ENCODE measurements at places on chromosomes 5 and 9.

- DNase-seq = no peak
Measured at GRCh38 chr5:135700731-135701130, 121.9 kb upstream of the CXCL14 start.

GRCh38 chr5:71974622-71975021 lies 132.7 kb upstream of the MAP1B start:
- DNase-seq = no peak

- no peak for DNase-seq
Measured at GRCh38 chr5:115949096-115949495, 13.2 kb upstream of the LVRN start.

DNA sequence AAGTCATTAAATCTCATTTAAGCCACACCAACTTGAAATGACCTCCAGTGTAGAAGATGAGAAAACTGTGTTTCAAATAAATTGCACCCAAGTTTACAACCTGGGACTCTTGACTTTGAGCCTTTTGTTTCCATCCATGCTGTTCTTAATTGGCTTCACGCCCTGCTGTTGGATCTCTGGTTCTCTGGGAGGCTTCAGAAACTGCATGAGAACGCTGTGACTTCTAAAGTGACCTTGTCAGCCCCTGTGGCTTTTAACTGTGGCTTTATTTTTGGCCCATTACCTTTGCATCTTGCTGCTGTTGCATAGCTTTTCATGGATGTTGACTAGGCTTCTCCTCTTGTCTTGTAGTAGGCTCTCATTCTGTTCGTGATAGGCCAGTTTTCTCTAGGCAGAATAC lies 29.3 kb downstream of the TNFAIP8 start:
- no peak for DNase-seq

- DNase-seq = no peak
Measured at GRCh38 chr9:673264-673965, 168.1 kb upstream of the DMRT1 start.

DNA sequence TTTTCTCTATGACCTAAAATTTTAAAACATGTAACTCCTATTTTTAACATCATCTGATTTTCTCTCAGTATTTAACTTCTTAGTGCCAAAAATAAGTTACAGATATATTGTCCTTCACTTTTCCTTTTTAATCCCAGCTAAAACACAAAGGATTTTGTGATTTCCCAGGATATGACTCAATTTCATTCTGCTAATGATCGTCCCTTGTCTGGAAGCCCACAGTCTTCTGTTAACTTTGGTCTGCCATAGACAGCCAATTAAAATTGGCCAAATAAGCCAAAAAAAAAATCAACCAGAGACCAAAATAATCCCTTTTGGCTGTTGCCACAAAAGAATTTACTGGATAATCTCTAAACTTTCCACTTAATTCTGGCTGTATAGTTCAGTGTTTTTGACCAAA lies 124.5 kb upstream of the FST start:
- DNase-seq = no peak

DNA sequence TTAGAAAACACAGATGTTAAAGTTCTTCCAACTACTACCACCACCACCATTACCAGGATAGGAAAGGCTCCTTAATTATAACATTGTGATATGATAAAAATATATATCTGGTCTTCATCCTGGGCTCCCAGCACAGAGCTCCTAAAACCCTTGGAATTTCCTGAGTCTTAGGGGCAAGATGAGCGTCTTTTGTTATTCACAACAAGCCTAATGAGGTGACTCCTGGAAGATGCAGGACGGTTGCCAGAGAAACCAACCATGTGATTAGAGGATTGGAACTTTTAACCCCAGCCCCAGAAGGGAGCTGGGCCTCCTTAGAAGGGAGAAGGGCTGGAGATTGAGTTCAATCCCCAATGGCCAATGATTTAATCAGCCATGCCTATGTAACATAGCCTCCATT lies 148.0 kb upstream of the ADRA1B start:
- no peak for DNase-seq

- DNase-seq = no peak
Measured at GRCh38 chr9:113996531-113997001, 81.5 kb downstream of the AMBP start.

GRCh38 chr5:2946315-2946714 lies 194.8 kb upstream of the IRX2 start:
- no peak for DNase-seq

DNA sequence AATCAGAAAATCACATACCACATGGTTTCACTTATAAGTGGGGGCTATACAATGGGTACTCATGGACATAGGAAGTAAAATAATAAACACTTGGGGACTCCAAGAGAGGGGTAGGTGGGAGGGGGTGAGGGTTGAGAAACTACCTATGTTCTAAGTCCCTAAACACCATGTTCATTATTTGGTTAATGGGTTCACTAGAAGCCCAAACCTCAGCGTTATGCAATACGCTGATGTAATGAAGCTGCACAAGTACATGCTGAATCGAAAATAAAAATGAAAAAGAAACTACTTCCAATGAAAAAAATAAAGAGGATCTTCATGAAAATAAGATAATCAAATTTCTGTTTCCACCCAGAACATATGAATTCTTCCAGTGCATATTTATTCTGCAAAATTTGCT lies 208.5 kb downstream of the TMEM161B start:
- no peak for DNase-seq

DNA sequence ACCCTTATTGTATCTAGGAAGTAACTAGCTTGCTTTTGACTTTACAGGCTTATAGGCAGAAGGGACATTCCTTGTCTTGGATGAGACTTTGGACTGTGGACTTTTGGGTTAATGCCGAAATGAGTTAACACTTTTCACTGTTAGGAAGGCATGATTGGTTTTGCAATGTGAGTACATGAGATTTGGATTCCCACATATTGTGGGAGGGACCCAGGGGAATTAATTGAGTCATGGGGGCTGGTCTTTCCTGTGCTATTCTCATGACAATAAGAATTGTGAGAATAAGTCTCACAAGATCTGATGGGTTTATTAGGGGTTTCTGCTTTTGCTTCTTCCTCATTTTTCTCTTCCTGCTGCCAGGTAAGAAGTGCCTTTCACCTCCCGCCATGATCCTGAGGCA lies 417.5 kb downstream of the HINT1 start:
- no peak for DNase-seq

- DNase-seq = no peak
Measured at GRCh38 chr9:99531313-99531712, 290.4 kb upstream of the NR4A3 start.

DNA sequence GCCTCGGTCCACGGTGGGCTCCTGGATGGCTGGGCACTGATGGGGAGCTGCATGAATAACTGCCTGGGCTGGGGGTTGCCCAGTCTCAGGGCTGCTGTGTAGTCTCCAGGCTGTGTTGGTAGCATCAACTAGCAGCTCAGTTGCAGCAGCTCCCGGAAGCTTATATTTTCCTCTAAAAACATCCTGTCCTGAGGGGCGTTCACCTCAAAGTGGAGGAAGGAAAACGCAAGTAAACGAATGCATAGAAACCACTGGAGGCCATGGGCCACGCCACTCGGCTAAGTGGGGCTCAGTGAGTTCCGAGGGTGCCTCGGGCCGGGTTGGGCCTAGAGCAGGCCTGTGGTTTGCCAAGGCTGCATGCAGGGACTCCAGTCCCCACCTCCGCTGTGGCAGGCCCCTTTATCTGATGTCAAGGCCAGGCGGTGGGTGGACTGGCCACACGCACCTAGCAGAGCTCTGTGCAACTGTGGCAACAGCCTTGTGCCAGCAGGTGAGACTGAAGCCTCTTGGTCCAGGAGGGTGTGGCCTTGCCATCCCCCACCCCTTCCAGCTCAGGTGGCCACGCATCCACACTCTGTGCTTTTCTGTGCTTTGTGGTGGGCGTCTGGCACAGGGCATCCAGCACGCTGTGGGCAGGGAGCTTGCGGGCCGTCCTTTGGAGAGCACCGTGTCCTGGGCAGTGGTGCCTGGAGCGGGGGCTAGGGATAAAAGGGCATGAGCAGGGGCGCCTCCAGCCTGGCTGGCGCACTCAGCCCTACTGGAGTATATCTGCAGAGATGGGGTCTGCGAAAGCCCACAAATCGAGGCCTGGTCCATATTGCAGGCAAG lies 15.1 kb downstream of the TCF7 start:
- no peak for DNase-seq

- no peak for DNase-seq
Measured at GRCh38 chr9:123322273-123323195, 33.5 kb upstream of the CRB2 start.

DNA sequence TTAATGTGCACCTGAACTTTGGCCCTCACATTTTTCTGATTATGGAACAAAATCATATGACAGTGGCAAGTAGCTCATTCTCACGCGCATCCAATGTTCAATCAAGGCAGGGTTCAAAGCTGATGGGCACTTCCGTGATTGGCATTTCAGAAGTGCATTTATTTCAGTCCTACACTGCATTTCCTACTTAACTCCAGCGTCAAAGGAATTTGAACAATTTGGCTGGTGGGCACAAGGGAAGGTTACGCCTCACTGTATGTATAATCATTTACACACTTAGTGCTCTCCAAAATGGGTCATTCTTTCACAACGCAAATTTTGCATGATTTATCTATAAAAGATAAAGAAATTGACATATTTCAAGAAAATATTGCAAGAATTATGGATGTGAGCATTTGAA lies 167.9 kb upstream of the VLDLR start:
- no peak for DNase-seq

Measured in NCI-H1694 (cell line).